ENCODE measurements at places on chromosomes 6 and 20.

- DNase-seq, result no peak
Measured at GRCh38 chr6:6483168-6483567, 105.4 kb upstream of the LY86 start.

GRCh38 chr6:226516-227073 is 65.7 kb upstream of the DUSP22 start:
- DNase-seq, result no peak

GRCh38 chr20:53597521-53598120 is 4.0 kb upstream of the ZNF217 start:
- DNase-seq, result peak; percentile 39

- DNase-seq, result no peak
Measured at GRCh38 chr6:54900666-54901065, 54.1 kb downstream of the FAM83B start.

- peak; percentile 87 for DNase-seq
Measured at GRCh38 chr6:118252474-118252873, 295.6 kb upstream of the PLN start.

- no peak for DNase-seq
Measured at GRCh38 chr6:73560853-73561407, 40.1 kb upstream of the EEF1A1 start.

GRCh38 chr6:75149696-75150095 is 56.2 kb downstream of the COL12A1 start:
- DNase-seq, result no peak

GRCh38 chr6:24607310-24608105 is 38.5 kb downstream of the KIAA0319 start:
- DNase-seq, result no peak
